NCI-H1092 (cell line): ENCODE measurements at places on chromosomes 7 and 10.

GRCh38 chr7:108492742-108493141, 33.2 kb downstream of the PNPLA8 start:
- no peak for DNase-seq

GRCh38 chr10:49135575-49136313, 1.9 kb upstream of the FAM170B start:
- no peak for DNase-seq

DNA sequence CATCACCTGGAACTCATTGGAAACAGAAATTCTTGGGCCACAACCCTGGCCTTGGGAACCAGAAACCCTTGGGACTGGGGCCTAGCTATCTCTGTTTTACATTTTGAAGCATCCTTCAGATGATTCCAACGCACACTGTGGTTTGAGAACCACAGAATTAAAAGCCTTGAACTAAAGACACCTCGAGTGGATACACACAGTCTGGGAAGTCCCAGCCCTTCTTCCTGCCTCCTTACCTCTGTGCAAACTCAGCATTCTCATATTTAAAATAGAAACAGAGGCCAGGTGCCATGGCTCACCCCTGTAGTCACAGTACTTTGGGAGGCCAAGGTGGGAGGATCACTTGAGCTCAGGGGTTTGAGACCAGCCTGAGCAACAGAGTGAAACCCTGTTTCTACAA, 12.9 kb downstream of the NPFFR1 start:
- no peak for DNase-seq

GRCh38 chr10:93485690-93486089, 3.6 kb upstream of the MYOF start:
- DNase-seq: no peak
